ENCODE measurements at places on chromosomes 7 and 10.
A peak's percentile ranks its signal among the peaks of the same experiment; 100 is the strongest.

DNA sequence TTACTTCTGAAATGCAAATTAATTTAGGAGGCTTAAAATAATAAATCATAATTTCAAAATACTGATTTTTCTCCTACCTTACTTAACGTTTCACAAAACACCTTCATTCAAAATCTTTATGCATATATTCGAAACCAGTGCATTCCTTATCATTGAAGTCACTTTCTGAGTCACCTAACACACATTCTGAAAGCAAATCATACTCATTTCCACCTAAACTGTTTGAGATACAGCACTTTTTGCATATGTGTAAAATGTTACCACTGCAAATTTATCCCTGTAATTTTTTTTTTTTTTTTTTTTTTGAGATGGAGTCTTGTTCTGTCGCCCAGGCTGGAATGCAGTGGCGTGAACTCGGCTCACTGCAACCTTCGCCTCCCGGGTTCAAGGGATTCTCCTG is 15.7 kb downstream of the PPP3CB start:
- DNase-seq, result no peak

DNA sequence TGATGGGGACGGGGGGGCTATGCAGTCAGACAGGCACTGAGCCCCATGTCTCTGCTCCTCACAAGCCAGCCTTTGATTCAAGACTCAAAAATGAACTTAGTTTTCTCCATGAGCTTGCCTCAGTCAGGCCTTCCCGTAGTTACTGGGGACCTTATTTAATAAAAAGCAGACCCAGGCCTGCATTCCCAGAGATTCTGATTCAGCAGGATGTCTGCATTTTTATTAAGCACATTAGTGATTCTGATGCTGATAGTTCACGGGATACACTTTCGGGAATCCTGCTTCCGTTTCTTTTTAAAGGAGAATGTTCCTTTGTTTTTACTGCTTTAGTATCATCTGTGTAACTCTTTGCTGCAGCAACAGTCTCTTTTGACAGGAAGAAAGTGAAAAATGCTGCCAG is 28.3 kb upstream of the PLPP4 start:
- no peak for DNase-seq

DNA sequence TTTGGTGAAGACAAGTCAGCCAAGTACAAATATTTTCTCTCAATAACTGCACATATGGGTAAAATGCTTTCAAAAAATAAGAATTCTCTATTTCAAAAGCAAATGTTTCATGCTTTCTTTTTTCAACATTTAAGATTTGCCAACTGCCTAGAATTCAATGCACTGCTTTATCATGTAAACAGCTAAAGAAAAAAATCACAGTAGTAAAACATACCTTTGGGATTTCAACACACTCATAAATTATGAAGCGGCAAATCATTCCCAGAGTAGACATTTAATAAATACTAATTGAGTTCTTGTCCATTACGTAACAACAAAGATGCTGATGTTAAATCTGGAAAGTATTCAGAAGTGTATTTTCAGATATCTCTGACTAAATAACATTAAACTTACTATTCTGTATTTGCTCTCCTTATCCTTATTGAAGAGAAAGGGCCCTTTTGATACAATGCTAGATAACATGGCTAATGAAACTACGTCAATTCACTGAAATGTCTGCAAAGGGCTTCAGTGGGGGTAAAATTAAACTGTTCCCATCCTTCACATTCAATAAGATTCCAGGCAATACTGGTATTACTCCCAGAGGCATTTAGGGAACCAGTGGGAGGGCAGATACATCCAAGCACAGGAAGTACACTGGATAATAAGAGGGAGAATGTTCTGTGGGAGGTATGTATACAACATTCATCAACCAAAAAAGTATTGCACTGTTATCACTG is 13.9 kb downstream of the NAPEPLD start:
- DNase-seq, result no peak

GRCh38 chr7:5143935-5144903 is 45.8 kb upstream of the WIPI2 start:
- DNase-seq, result peak; percentile 63

DNA sequence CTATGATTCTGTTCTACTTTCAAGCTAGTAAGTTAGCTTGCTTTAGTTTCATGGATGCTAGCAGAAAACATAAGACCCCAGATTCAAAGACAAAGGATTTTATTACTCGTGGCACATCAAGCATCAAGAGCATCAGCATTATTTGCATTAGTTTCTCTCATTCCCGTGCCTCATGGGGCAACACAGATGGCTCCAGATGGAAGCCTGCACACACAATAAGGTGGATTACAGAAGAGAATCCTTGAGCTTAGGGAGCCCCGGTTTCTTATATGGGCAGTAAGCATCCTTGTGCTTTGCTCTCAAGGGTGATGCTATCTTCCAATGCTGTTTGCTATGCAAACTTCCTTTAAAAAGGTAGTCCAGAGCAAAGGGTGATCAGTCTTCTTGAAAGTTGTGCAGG is 10.7 kb upstream of the CAPZA2 start:
- DNase-seq, result no peak

GRCh38 chr7:112199035-112199655 is 7.1 kb downstream of the DOCK4 start:
- no peak for DNase-seq

DNA sequence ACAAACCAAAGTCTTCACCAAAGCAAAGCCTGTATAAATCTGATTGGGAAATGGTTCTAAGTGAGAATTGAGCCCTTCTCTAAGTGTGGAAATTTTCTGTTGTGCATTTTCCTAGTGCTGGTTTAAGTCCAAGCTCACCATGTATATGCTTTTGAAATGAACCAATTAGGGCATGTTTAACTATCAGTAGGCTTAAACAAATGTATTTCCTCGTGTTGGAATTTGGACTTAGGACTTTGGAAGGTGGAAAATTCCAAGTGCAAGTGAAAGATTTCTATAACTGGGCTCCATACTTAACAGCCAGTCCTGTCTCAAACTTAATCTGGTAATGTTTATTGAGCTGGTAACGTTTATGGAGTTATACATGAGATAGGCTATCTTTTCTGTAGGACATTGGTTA is 28.5 kb downstream of the CCNY start:
- no peak for DNase-seq

GRCh38 chr7:141114029-141114664 is 40.3 kb downstream of the TMEM178B start:
- no peak for DNase-seq

- DNase-seq, result peak; percentile 7
These were observed 525.7 kb downstream of the KCNMA1 start for GRCh38 chr10:77111611-77112550.

GRCh38 chr10:119005362-119006043 is 24.0 kb upstream of the NANOS1 start:
- DNase-seq, result no peak

DNA sequence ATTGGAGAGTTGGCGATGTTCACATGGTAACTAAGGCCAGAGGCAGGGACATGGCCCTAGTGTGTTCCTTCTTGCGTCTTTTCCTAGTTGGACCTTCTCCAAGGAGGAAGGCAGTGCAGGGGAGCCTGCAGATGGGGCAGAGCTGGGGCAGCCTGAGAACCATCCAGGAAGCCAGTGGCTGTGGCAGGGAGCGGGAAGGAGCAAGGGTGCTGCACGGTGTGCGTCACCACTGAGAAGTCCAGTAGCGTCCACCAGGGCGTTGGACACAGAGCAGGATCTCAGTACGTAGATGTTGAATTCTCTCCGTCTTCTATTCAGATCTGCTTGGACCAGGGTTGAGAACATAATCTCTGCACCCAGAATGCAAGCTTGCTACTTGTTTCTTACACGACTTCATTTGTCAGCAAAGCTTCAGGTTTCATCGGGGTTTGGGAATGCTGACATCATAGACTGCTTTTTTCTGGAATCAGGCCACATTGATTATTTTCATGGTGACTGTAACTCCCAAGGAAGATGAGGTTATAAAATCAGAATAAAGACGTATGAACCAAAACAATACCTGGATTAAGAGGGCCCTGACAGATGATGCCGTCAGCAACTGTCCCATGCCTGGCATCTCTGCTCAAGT is 130.3 kb downstream of the HECW1 start:
- no peak for DNase-seq

GRCh38 chr7:6117533-6117932 is 86.4 kb downstream of the ANKRD61 start:
- no peak for DNase-seq

DNA sequence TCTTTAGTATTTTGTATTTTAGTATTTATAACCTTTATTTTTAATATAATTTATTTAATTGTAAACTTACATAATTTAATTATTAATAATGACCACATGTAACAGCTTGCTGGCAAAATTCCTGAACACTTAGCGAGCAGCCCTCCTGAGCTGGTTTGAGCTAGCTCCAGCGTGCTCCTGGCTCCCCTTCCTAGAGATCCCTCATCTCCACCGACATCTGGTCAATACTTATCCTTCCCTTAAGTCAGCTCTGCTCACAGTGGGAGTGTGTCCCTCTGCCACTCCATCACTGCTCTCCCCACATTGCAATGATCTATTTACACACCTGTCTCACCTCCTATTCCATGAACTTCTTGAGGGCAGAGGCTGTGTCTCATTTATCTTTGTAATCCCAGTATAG is 20.6 kb upstream of the TBXAS1 start:
- no peak for DNase-seq

DNA sequence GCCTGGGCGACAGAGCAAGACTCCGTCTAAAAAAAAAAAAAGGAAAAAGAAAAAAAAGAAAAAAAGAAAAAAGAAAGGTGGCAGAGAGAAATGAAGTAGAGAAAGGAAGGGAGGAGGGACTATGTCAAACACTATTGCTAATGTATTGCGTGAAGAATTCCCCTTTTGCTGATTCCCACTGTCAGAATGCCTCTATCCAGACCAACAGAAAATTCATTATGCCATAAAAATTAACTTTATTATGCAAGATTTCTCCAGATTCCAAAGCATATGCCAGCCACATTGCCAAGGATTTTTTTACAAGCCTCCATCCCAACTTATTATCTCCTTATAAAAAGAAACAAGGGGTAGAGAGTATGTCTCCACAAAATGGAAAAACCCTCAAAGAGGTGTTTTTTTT is 209.3 kb downstream of the MTERF1 start:
- DNase-seq, result no peak

DNA sequence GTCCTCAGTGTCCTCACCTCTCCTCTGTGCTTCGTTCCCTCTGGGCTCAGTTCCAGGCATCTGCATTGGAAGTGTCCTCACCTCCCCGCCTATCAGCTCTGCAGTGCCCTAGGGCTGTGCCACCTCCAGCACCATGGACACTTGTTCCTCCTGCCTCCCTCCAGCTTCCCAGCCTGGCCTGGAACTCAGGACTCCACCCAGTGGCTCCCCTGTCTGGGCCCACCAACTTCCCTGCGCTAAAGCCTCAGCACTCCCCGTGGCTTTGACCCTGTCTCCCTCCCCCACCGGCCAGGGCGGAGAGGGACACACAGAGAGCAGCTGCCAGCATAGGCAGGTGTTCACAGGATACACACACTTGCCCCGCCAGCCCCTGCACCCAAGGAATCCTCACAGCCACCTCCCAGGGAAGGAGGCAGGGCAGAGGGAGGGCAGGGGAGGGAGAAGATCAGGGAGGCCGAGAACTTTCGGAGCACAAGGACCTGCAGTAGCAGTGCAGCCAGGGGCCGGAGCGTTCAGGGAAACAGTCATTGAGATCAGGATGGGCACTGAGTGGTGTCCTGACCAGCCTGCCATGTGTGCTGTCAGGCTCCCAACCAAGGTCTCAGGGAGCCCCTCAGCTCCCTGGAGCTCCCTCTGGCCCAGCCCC is 31.3 kb downstream of the ANXA8 start:
- DNase-seq, result no peak

GRCh38 chr10:34454590-34455261 is 360.4 kb downstream of the PARD3 start:
- DNase-seq, result no peak

DNA sequence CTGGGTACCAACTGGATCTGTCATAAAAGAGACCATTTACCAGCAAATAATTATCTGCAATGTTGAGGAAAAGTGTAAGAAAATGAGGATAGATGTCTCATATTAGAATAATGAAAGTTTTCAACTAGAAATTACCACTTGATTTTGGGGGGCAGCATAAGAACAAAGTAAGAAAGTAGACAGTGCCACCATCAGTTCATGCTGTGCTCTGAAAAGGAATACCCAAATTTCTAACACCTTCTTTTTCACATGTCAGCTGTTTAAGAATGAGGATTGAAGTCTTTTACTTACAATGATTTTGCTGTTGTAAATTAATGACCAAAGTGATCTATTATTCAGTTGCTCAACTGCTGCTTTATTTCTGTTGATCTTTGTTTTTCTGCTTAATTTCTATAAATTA is 578.3 kb downstream of the ETV1 start:
- DNase-seq, result no peak

DNA sequence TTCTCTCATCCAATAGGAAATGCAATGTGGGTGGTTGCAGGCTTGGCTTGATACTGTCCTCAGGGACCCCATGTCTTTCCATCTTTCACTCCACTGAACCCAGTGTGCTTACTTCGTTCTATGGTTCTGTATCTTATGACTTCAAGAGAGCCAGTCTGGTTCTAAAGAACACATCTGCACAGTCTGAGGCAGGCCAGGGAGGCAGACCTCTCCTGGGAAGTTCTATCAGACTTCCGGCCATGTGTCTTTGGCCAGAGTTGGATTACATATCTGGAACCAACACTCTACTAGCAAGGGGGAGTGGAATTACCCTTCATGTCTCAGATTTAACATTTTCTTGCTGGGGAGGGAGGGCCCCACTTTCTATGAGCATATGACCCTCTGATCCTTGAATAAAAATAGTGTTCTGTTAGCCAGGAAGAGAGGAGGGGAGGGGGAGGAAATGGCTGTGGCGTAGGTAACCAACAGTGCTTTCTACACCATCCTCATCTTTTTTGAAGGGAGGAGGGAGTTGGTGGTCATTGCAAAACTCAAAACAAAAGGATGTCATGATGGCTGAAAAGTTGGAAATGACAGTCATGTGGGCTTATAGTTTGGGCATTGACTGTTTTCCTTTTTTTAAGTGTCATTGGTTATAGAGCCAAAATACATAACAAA is 370.2 kb downstream of the GATA3 start:
- DNase-seq, result no peak

GRCh38 chr7:29935111-29935510 is 54.5 kb downstream of the SCRN1 start:
- DNase-seq, result no peak

GRCh38 chr10:129764901-129765663 is 199.0 kb downstream of the EBF3 start:
- DNase-seq, result no peak

GRCh38 chr7:126778101-126778500 is 474.6 kb downstream of the GRM8 start:
- no peak for DNase-seq

- DNase-seq, result no peak
These were observed 600.0 kb downstream of the PHTF2 start for GRCh38 chr7:78398576-78398975.

Measured in stimulated activated CD4-positive, alpha-beta T cell treated with anti-CD3 and anti-CD28 coated beads, Interleukin-4, amount 100 ng/mL, for 24 hours (primary cell).